ENCODE measurements at places on chromosomes 5 and 9.

DNA sequence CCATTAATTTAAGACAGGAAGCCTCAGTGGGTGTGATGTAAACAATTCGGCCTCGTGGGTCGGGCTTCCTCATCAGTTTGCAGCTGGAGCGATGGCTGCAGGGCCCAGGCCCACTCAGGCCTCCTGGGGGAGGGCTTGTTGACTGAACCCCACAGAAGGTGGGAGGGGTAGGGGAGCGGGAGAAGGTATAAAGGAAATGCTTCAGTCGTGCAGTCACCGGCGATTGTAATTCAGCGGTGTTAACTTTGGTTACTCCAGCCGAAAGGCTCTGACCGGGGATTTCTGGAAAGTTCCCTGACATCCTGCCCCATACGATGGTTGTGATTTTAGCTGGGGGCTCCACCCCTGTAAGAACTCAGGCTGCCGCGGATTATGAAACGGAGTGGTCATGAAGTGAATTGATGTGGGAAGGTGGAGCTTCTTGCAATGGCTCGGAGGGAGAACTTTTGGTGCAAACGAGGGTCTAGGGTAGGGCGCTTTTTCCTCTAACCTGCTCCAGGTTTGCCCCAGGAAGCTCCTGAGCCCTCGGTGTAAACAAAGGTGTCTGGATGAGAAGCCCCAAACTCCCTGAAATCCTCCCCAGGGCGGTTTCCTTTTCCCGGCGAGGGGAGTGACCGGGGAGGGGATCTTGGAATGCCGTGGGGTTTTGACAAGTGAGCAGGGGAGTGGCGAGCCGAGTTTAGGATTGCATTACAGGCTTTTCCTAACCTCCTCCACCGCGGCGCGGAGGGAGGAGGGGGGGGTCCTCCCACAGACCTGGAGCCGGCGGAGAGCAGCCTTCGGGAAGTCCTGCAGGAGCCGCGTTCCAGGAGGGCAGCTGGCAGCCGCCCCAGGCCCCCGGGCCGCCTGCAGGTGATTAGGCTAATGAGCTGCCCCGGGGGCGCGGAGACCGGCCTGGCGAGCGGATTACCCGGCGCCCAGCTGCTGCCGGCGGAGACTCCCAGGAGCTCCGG lies 215.5 kb downstream of the PDZD2 start:
- no peak overlapping the region for H3K27ac ChIP-seq
- H3K4me1 ChIP-seq: peaks cover 7% of the 10 kb centered on the region
- H3K27me3 ChIP-seq: peaks cover 6% of the 10 kb centered on the region
- no peak for DNase-seq
- H3K4me3 ChIP-seq: peak overlapping the region; percentile 36

DNA sequence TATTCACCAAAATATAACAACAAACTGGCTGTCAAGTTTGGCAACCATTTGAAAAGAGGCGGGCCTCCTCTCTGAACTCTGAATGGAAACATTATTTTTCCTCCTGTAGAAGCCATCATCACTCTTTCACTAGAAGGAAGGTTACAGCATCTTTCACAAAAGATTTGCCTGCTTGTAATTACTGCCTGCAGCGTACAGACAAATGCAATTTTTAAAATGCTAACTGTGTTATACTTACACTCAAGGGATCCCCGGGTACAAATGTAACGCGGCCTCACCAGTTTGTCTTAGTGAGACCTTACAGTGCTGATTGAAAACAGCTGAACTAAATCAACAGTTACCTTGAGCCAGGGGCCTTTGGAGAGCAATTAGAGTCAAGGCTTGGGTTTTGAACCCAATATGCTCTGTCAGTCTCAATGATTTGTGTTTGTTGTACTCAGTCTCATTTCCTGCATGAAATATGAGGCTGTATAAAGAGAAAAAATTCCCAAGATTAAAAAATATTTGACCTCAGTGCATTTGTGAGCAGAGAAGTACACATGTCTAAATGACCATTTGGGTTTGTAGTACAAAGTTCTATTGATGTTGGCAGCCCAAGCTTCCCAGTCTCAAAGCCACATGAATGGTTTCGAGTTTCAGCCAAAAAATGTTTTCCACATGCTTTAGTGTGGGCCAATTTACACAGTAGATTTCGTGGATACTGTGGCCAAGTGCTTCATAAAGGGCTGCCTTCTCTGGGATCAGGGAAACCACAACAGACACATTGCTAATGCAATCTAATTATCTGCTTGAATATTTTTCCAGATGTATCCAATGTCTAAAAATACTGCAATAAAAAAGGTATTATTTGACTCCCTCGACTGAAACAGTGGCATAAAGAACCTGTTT lies 500.0 kb downstream of the SPATA31D1 start:
- no peaks in the 10 kb centered on the region for H3K27me3 ChIP-seq
- DNase-seq: no peak
- H3K4me3 ChIP-seq: no peak overlapping the region
- no peaks in the 10 kb centered on the region for H3K36me3 ChIP-seq

DNA sequence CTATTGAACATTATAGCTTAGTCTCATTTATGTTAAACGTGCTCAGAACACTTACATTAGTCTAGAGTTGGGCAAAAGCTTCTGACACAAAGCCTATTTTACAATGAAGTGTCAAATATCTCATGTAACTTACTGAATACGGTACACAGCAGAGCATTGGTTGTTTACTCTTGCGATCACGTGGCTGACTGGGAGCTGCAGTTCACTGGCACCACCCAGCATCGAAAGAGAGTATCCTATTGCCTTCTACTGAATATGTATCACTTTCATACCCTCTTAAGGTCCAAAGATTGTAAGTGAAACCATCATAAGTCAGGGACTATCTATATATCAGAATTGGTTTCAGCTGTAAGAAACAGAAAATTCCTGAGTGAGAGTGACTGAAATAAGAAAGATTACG lies 42.6 kb upstream of the OSMR start:
- no peak overlapping the region for H3K27ac ChIP-seq
- H3K36me3 ChIP-seq: no peaks in the 10 kb centered on the region
- no peaks in the 10 kb centered on the region for H3K27me3 ChIP-seq

DNA sequence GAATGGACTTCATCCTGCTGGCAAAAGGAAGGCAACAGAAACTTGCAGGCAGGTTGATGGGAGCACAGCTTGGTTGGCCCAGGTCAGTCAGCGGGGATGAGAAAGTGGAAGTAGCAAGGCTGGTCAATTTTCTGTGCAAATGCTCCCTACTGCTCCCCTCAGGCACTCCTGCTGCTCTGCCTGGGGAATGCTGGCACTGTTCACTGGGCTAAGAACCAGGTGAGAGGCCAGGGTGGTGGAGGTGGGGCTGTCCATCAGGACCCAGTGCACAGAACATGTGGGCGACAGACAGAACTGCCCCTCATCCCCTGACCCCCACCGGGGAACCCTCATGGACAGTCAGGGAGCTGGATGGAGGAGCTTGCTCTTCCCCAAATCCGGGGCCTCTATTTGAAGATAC lies 593.1 kb downstream of the IRX1 start:
- H3K4me3 ChIP-seq: no peak overlapping the region
- H3K36me3 ChIP-seq: no peaks in the 10 kb centered on the region
- no peak for DNase-seq
- H3K4me1 ChIP-seq: no peaks in the 10 kb centered on the region

DNA sequence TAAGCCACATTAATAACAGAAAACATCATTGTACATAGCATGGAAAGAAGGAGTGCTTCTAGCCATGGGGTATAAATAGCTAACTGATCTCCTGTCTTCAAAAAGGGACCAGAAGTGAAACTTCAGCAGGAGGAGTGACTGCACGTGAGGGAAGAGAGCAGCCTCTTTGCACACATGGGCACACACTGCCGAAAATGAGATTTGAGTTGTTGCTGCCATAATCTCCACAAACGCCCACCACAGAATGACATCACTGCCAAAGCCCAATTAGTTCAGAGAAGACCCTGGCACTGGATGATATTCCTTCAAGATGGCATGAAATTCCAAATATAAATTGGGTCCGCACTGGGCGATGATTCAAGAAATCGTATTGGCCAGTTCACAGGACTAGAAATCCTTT lies 238.9 kb upstream of the NR4A3 start:
- H3K4me3 ChIP-seq: no peak overlapping the region
- H3K27ac ChIP-seq: no peak overlapping the region
- H3K4me1 ChIP-seq: no peaks in the 10 kb centered on the region

DNA sequence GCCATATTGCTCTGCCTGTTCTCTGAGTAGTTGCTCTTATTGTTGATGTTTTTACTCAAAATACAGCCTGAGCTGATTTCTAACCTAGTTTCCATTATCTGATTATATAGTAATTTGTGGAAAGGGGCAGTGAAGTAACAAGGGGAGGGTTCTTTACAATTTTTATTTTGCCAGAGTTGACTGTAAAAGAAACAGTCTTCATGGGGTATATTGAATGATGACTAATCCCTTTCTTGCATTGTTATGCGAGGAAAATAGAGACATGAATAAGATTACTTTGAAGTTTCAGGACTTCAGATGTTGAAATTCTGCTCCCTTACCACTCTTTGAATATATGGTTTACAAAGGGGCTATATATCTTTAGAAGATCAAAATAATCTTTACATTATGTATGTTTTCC lies 9.1 kb upstream of the LRRC70 start:
- no peak overlapping the region for H3K27ac ChIP-seq
- H3K4me3 ChIP-seq: no peak overlapping the region
- no peak for DNase-seq
- H3K4me1 ChIP-seq: no peaks in the 10 kb centered on the region

DNA sequence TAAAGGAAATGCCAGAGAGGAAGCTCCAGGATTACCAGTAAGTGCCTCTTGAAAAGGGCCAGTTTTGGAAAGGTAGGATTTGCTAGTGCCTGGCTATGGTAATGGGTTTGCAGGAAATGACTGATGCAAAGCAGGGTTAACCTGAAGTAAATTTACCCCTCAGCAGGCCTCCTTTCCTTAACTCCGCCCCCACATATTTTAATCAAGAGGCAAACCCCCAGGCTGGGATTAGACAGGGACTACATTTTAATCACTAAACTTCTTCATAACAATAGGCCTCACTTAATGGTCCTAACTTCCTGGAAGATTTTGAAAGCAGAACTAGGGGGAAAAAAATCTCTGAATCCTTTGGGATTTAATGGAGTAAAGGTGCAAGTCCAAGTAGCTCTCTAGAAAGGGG lies 10.2 kb upstream of the SLC1A3 start:
- H3K4me3 ChIP-seq: no peak overlapping the region
- no peaks in the 10 kb centered on the region for H3K27me3 ChIP-seq
- H3K36me3 ChIP-seq: no peaks in the 10 kb centered on the region
- H3K27ac ChIP-seq: no peak overlapping the region

GRCh38 chr5:35921930-35922329 lies 16.5 kb downstream of the CAPSL start:
- H3K4me1 ChIP-seq: peaks cover 15% of the 10 kb centered on the region
- H3K27ac ChIP-seq: no peak overlapping the region
- no peak overlapping the region for H3K4me3 ChIP-seq
- no peaks in the 10 kb centered on the region for H3K36me3 ChIP-seq

DNA sequence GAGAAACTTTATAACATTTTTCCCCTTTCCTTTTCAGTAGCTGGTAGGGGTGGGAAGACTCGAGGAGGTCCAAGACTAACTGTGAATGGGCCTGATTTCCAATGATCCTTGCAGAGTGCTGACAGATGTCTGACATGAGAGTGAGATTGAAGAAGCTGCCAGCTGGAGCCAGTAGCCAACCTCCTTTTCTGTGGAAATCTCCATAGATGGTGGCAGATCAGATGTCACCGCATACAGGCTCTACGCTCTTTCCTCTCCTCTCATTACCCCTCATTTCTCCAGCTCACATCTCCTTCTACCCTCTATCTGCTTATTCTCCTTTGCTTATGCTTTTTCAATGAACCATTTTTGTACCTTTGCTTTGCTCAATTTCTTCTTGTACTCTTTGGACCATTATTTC lies 395.2 kb upstream of the TNC start:
- no peak for DNase-seq
- H3K4me1 ChIP-seq: no peaks in the 10 kb centered on the region
- no peaks in the 10 kb centered on the region for H3K36me3 ChIP-seq
- H3K27me3 ChIP-seq: no peaks in the 10 kb centered on the region
- no peak overlapping the region for H3K4me3 ChIP-seq

DNA sequence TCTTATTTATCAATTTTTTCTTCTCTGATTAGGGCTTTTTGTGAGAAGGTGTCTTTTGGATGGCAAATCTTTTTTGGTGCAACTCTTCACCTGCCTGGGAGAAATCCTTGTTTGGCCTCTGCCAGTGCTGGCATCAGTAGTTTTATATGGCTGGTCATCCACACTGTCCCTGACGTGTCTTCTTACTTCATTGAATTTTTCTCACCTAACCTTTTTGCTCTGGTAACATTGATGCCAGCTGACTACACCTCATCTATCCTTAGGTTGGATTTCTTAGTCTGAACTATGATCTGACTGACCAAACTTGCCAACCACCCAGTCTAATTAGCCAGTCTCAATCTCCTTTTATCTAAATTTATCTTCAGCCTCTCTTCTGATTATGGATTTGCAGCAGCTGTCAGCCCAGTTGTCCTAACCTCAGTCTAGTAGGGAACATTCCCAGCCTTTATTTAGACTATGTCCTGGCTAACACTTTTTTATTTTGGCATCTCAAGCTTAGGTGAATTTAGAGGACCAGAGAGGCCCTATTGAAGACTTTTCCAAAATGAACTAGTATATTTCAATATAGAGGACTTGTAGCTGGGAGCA lies 10.6 kb upstream of the TMEM38B start:
- H3K27ac ChIP-seq: no peak overlapping the region
- H3K4me3 ChIP-seq: no peak overlapping the region
- H3K36me3 ChIP-seq: no peaks in the 10 kb centered on the region

DNA sequence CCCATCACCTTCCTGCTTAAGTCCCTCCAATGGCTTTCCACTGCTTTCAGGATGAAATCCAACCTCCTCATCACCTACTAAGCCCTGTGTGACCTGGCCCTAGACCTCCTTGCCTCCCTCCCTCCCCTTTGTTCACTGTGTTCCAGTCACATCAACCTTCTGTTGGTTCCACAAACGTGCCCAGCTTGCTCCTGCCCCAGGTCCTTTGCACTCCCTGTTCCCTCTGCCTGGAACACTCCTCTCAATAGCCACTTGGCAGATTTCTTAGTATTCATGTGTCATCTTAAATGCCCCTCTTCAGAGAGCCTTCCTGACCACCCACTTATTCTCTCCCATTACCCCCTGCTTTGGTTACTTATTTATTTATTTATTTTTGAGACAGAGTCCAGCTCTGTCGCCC lies 24.1 kb upstream of the STXBP1 start:
- H3K36me3 ChIP-seq: no peaks in the 10 kb centered on the region
- DNase-seq: no peak
- H3K27ac ChIP-seq: no peak overlapping the region
- H3K4me1 ChIP-seq: no peaks in the 10 kb centered on the region

DNA sequence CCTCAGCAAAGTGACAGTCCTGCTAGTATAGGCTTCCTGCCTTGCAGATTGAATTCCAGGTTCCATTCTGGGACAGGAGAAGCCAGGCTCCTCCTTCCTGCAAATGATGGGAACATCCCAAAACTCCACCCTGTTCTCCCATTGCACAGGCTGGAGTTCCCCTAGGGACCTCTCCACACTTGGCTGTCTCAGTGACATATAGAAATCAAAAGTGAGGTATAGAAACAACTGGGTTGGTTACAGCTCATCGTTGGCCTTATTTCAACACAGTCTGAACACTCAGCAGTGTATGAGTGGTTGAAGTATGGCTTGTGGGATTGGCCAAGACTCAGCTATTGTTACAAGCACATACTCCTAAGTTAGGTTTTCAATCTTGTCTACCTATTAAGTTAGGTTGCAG lies 157.8 kb upstream of the FTMT start:
- H3K27me3 ChIP-seq: no peaks in the 10 kb centered on the region
- H3K36me3 ChIP-seq: no peaks in the 10 kb centered on the region
- no peak for DNase-seq
- H3K4me3 ChIP-seq: no peak overlapping the region
- no peak overlapping the region for H3K27ac ChIP-seq

All from effector memory CD4-positive, alpha-beta T cell (primary cell).